LHCN-M2 (cell line): ENCODE measurements at places on chromosomes 1 and 21. TPM values are rescaled to one million over a fixed set of nuclear protein-coding genes. Genes with fewer than 3 reads are reported as not detected.

Gene GPR89A
- total RNA-seq, result 47.4 and 58.4 TPM in 2 replicates

Gene LCE2A
- total RNA-seq, result not detected in 2 replicates

Gene TAL1
- not detected in 2 replicates for total RNA-seq

Gene ANKRD45
- total RNA-seq, result 0.13 TPM in 1 of 2 replicates, not detected in the other

Gene PYGO2
- 21.6 and 24.5 TPM in 2 replicates for total RNA-seq

Gene TESK2
- total RNA-seq, result 0.77 and 1.3 TPM in 2 replicates

Gene CELA3B
- total RNA-seq, result not detected in 2 replicates

Gene FCGR1A
- not detected in 2 replicates for total RNA-seq

Gene PTGER3
- not detected in 2 replicates for total RNA-seq

Gene C1orf210
- not detected in 2 replicates for total RNA-seq

Gene CD84
- not detected in 2 replicates for total RNA-seq

Gene TTC13
- 8.4 and 10.2 TPM in 2 replicates for total RNA-seq

Gene ZSWIM5
- under 0.01 and 0.06 TPM in 2 replicates for total RNA-seq

Gene PRKCZ
- 0.52 and 0.71 TPM in 2 replicates for total RNA-seq

Gene ZNF593OS
- total RNA-seq, result not detected in 2 replicates

Gene NUF2
- 78.2 and 82.9 TPM in 2 replicates for total RNA-seq
